ENCODE measurements at places on chromosomes 7 and 10.

DNA sequence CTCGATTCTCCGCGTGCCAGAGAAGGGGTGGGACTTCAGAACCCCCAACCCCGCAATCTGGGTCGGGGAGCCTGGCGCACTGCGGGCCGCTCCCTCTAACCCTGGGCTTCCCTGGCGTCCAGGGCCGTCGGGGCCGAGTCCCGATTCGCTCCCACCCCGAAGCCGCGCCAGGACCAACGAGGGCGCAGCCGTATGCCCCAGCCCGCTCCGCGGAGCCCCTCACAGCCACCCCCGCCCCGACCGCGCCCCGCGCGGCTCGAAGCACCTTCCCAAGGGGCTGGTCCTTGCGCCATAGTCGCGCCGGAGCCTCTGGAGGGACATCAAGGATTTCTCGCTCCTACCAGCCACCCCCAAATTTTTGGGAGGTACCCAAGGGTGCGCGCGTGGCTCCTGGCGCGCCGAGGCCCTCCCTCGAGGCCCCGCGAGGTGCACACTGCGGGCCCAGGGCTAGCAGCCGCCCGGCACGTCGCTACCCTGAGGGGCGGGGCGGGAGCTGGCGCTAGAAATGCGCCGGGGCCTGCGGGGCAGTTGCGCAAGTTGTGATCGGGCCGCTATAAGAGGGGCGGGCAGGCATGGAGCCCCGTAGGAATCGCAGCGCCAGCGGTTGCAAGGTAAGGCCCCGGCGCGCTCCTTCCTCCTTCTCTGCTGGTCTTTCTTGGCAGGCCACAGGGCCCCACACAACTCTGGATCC, at the start of gene LEP:
Gene LEP, plus strand, starts transcription at position 583 of the 691 bp plus-strand sequence. CDS start 10,741 bp downstream, outside the sequence.
- no peak for DNase-seq

GRCh38 chr7:1232103-1232466, 587 bp upstream of the UNCX start:
- DNase-seq = no peak

- no peak for DNase-seq
Observed at GRCh38 chr10:7493996-7494395, 83.2 kb upstream of the SFMBT2 start.

DNA sequence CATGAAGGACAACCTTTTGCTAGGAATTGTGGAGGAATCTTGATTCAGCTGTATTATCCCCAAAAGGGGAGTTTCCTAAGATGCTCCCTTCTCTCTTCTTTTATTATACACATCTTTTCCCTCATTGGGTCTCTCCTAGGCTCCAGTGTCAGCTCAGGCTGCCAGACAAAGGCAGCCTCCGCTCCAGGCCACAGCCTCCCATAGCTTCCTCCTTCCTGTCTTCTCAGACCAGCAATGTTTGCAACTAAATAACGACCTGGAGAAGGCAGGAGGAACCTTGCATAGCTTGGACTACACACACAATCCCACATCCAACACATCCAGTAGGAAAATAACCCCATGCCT, 12.3 kb downstream of the SFXN3 start:
- no peak for DNase-seq

DNA sequence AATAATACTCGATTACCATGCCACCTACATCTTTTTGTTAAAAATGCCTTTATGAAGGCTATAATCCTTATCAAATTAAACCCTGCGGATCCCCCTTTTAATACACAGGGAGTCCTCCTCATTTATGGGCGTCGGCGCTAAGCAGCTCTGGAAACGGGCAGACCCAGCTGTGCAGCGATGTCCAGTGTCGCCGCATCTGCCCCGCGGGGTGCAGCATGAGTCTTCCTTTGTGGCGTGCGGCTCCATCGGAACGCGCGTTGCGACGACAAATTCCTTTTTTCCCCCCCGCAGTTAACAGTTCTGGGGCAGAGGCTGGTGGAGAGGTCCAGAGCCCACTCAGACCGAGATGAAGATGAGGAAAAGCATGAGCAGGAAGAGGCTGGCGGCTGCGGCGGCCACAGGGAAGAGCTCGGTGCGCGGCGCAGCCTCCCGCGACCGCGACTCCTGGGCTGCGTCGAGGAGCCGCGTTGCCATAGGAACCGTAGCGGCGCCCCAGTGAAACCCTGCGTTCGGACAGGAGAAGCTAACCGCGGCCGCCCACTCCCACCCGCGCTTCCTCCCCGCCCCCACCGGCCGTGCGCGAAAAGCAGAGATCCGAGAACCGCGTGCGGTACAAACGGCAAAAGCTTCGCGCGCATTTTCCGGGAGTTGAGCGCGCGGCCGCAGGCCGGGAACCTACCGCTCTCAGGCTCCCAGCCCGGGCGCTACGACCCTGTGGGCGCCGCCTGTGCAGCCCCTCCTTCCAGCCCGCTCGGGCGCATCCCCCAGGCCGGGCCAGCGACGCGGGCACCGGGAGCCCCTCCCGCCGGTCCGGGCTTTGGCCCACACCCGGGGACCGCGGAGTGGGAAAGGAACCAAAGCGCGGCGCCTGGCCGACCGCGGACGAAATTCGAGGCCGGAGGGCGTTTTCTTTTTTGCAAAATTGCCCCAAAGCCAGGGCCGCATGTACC, 130.6 kb downstream of the SPAG6 start:
- no peak for DNase-seq

DNA sequence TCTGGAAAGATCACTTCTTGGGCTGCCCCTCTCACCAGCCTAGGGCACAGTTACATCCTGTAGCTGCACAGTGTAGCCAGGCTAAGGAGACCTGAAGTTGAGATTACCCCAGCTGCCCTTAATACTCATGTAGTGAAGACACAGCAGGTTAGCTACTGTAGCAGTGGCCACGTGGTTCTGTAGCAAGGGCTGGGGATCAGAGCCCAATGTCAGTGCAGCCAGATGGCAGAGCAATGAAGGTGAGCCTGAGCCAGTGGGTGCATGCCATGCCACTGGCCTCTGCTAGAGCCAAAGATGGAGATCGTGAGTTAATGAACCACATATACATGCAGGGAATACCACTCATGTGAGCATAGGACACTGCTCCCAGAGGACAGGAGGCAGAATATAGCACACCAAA, 15.5 kb downstream of the AMPH start:
- DNase-seq = no peak

DNA sequence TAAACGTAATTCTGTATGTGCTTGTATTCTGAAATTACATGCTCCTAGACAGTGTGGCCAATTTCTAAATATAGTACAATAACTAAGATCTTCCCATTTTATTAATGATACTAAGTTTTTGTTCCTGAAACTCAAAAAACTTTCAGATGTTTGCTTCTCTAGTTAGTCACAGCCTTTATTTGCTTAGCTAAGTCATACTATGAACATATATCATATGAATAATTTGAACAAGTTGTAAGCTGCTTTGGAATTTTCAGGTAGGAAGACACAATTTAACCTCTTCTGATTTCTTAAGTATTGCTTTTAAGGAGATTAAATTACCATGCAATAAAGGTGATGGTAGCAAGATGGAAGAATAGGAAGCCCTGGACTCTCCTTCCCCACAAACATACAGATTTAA, 148.7 kb downstream of the AMPH start:
- DNase-seq = no peak

DNA sequence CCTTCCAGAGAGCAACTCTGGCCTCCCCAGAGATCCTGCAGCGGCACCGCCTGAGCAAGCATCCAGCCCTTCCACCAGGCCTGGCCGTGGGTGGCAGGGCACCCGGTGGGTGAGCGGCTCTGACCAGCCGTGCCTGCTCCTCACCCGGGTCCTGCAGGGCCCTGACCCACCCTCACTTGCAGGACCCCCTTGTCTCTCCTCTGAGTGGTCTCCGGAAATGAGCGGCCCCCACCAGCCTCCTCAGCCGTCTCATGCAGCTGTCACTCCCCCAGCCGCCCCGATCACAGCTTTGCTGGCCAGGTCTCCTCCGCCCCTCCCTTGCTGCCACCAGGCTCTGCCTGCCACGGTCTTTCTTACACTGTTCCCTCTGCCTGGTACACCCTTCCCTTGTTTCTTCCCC, 218.2 kb downstream of the TCERG1L start:
- DNase-seq = no peak

GRCh38 chr7:133854739-133855138, 272.4 kb upstream of the LRGUK start:
- no peak for DNase-seq

DNA sequence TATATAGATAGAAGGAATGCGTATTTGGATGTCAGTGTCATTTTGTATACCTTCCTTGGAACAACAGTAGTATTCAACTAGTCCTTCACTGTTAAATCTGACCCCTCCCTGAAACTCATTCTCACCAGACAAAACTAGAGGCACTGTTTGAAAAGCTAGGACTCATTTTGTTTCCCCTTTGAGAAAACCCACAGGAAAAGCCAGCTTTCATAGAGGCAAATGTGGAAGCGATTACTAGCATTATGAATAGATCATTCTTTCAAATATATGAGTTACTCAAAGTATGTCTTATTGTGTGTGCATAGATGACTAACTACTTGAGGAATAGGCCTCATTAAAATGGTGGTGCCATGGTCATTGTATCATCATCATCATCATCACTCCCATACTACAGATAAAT, 1.9 kb upstream of the ASB15 start:
- no peak for DNase-seq

GRCh38 chr10:97006364-97006763, 174.3 kb downstream of the LCOR start:
- no peak for DNase-seq

DNA sequence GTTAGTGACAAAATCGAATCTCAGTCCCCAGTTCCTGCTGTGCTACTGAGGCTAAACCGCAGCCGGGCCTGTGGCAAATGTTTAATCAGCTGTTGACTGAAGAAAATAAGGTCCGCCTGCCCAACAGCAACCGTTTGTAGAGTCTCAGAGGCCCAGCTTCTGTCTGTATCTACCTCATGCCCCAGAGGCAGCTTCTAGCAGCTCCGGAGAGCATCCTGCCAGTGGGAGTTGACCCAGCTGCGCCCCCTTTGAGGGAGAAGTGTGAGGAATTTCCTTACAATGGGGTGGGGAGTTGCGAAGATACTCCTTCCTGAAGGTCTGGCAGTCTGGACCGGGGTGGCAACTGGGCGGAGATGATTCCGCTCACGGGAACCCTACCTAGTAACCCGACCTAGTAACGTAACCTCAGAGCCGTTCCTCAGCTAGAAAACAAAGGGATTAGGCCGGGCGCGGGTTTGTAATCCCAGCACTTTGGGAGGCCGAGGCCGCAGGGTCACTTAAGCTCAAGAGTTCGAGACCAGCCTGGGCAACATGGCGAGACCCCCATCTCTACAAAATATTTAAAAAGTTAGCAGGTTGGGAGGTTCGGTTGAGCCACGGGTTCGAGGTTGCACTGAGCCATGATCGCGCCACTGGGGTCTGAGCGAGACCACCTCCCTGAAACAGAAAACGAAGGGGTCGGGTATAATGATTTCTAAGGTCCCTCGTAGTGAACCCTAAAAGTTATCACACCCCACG, 846 bp upstream of the ZNF775 start:
- DNase-seq = peak; percentile 59

GRCh38 chr7:110061387-110061786, 1029.5 kb upstream of the LRRN3 start:
- DNase-seq = no peak

GRCh38 chr10:118571123-118571522, 24.3 kb downstream of the PRLHR start:
- DNase-seq = no peak

DNA sequence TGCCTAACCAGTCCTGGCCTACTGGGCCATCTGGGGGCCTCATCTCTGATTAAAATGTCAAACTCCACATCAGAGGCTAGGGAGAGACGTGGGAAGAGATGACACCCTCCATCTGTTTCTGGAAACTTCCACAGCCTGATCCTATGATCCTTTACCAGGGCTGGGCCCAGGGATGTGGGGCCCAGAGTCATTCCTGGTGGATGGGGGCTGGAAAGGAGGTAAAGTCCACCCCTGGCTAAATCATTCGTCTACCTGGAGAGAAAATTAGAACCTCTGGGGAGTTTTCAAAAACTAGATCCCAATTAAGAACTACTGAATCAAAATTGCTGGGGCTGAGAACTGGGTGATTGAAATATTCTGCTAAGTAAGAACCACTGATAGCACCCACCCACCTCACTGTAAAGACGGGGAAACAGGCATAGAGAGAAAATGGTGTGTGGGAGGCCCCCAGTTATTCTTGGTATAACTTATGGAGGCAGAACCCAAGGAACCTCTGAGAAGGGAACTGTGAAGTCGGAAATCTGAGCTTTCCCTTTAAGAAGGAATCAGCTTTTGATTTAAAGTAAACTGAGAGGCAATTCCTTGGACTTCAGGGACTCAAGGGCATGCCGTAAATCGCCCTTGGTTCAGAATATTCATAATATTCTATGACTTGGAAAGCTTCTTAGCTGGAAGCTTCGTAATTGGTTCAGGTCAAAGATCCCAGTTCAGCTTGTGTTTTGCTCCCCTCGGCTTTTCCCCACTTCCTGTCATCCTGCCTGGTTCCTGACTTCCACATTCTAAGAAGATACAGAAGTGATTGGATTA, 53.1 kb downstream of the PRKAG2 start:
- DNase-seq = no peak

DNA sequence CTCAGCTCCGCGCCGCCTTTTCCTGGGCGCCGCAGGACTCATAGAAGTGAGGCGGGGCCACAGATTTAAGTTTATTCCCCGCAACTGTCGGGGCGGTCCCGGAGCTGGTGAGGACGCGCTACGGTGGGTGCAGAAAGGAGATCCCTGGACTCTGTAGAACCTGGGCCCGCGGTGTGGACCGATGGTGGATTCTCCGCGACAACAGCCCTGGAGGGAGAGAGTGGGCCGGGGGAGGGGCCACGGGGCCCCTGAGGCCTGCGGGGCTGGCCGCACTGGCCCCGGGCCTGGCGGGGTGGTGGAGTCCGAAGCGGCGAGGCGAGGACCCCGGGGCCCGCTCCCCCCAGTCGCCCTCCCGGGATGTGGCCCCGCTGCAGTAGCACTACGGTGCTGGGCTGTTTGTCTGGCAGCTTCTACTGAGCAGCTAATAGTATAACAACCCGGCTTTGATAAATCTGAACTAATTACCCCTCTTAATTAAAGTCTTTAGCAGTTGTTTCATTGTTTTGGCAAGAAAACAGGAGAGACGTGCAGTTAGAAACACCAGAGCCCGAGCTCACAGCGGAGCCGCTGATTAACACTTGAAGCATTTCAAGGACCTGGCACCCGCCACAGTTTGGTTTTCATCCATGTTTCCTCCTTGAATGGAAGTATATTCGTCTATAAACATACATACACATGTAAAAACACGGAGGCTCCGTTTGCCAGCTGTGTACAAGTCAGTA, 4.2 kb downstream of the FEZF1 start:
- no peak for DNase-seq

DNA sequence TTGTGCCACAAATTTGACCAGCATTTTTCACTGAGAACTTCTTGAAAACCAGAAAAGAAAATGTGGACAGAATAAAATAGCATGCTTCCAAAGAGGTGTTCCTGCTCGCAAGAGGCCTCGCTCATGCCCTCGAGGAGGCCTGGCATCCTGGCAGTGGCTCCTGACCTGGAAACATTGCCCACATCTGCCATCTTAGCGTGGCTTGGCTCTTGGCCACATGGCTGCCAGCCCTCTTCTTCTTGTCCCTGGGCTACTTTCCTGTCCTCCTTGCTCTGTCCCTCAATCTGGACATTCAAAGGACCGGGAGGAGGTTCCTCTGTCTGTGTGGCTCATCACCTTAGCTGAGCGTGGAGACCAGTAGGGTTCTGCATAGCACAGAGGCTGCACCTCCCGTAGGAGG, 131.6 kb upstream of the TMEM72 start:
- no peak for DNase-seq

GRCh38 chr7:139246905-139247304, 15.9 kb downstream of the UBN2 start:
- DNase-seq = no peak
